Fibroblast of skin of left quadriceps (primary cell): ENCODE measurements at places on chromosomes 1 and 21.

GRCh38 chr1:75985827-75986226 is 53.6 kb upstream of the ASB17 start:
- DNase-seq: no peak

GRCh38 chr1:117235863-117236465 is 25.2 kb upstream of the VTCN1 start:
- DNase-seq: no peak

DNA sequence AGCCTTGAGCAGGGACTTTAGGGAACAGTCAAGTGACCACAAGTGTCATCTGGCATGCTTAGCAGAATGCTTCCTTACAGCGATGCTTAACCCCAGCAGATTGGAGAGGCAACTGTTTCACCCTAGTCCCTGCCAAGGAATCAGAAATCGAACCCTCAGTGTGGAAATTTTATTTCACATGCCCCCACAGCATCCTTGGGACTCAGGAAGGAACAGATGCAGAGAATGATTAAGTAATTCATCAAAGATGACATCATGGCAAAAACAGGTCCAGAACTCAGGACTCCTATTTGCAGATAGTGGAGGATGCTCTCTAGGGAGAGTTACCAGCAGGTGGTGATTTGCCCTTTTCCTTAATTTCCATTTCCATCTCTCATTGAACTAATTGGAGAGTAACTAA is 333.0 kb upstream of the KAZN start:
- DNase-seq: no peak

GRCh38 chr1:192243721-192244120 is 73.1 kb upstream of the RGS21 start:
- no peak for DNase-seq
